ENCODE measurements at places on chromosomes 6 and 20.

- DNase-seq = no peak
These were observed 241.6 kb downstream of the LY86 start for GRCh38 chr6:6829872-6830685.

DNA sequence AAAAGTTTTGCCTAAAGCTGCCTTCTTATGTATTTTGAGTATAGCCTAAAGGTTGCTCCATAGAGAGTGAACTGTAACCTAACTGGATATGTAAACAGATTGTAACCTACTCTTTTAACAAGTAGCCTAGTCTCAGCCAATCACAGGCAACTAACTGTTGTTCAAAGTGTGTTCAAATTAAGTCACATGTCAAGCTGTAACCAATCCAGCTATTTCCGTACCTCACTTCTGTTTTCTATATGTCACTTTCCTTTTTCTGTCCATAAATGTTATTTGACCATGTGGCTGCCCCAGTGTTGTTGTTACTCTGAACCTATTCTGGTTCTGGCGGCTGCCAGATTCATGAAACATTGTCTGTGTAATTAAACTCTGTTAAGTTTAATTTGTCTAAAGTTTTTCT is 47.4 kb upstream of the RNGTT start:
- no peak for DNase-seq

GRCh38 chr6:31592396-31592771 is 422 bp downstream of the NCR3 start:
- no peak for DNase-seq

GRCh38 chr20:38168791-38169589 is 3.9 kb upstream of the TGM2 start:
- no peak for DNase-seq

DNA sequence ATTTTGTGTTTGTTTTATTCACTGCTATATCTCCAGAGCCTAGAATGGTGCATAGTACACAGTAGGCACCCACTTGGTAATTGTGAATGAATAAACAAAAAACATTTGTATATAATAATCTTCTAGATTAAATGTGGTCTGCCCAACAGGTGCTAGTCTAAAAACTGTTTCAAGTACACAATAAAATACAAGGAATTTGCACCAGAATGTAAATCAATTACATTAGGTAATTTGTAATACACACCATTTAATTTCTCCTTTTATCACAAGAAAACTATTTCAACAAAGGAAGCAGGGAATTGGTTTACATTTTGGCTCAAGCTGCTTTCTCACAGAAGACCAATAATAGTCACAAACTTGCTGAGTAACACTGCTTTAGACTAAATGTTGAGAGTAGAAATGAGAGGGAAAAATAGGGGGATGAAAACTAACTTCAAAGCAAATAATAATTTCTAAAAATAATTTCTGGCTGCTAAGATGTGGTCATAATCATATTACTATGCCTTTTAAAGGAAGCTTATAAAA is 22.1 kb downstream of the RUNX2 start:
- no peak for DNase-seq

DNA sequence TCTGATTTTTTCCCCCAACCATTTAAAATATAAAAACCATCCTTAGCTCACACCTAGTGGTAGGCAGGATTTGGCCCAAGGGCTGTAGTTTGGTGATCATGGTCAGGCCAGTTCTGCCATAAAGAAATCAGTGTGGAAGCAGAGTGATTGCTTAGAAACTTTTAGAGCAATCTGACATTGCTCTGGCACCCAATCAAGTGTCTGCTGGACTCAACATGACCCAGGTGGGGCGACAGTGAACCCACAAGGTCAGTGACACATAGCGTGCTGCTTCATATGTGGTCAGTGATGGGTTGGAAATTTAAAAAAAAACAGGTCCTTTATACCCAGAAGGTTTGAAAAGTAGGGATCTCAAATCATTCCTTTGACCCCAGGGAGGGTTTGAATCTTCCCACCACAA is 107.9 kb downstream of the BANF2 start:
- no peak for DNase-seq

- no peak for DNase-seq
These were observed 110.4 kb downstream of the MYB start for GRCh38 chr6:135291288-135292076.

GRCh38 chr20:62159052-62159451 is 15.5 kb downstream of the SS18L1 start:
- no peak for DNase-seq

- DNase-seq = no peak
These were observed 98.6 kb downstream of the HFE start for GRCh38 chr6:26185802-26186201.

GRCh38 chr6:159090530-159091480 is 46.0 kb upstream of the TAGAP start:
- DNase-seq = no peak

- no peak for DNase-seq
These were observed 84.3 kb downstream of the CARMIL1 start for GRCh38 chr6:25363427-25363826.

DNA sequence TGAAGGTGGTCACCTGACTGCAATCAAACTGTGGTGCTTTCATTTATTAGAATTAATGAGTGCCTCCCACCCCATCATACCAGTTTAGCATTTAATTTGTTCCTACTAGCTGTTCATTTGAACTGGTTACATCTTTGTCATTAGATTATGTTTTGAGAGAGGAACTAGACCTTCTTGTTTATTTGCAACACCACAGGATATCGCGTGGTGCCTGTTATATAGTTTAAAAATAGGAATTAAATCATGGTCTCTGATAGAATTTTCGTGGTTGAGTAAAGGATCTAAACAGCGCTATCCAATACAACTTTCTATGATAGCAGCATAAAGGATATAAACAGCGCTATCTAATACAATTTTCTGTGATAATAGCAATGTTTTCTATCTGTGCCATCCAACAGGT is 2.8 kb downstream of the RPRD1B start:
- no peak for DNase-seq

- DNase-seq = no peak
These were observed 122.7 kb downstream of the LY86 start for GRCh38 chr6:6711031-6711785.

- DNase-seq = peak; percentile 31
These were observed 147.5 kb upstream of the TCF21 start for GRCh38 chr6:133741375-133741861.

DNA sequence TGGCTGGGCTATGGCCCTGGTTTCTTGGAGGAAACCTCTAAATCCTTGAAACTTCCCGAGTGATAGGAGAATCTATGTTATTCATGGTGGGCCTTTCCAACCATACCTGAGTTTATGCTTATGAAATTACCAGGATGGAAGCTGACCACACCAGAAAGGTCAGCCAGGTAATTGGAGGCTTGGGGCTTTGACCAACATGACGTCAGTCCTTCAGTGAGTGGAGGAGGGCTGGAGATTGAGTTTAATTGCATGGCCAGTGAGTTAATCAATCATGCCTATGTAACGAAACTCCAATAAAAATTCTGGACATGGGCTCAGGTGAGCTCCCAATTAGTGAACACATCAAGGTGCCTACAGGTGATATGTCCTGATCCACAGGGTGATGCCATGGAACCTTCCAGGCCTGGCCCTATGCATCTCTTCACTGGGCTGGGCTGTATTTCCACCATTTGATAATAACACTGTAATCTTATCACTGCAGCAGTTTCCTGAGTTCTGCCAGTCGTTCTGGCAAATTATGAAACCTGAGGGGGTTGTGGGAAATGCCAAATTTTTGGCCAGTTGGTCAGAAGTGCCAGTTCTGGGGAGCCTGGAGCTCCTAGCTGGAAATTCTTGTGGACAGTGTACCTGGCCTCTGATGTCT is 106.5 kb downstream of the CDH26 start:
- DNase-seq = no peak

DNA sequence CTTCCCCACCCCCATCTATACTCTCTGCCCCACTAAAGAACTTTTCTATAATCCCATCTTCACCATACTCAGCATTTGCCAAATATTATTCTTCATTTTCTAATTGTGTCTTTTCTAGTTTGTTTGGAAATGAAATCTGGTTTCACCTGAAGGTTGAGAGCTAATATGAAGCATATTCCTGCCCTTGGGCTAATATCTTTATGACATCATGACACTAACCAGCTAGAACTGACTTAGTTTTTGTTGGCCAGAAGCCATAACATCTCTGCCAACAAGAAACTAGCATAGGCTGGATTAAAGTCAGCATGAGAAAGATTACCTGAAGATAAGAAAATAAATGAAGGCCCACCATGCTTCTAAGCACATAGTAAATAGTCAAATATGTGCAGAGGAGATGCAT is 16.7 kb downstream of the UNC5CL start:
- DNase-seq = no peak

DNA sequence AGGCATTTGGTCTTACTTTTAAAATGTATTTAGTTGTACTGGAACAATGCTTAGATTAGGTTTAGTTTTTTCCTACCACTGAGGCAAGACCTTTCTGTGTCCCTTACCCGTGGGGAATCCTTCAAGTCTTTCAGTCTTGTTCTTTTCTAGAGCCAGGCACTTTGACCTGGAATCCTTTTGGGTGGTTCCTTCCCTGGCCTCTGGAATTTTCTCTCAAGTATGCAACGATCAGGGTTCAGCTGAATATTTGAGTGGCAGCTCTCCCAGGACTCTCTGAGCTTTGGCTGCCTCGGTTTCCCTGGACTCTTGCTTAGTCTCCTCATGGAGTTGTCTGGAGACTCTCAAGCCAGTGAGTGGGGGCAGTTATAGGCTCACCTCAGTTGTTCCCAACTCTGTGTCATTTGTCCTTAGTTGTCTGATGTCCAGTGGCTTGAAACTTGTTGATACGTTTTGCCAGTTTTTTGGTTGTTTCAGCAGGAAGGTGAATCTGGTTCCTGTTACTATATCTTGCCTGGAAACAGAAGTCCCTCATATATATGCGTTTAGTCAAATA is 118.1 kb downstream of the QKI start:
- no peak for DNase-seq

GRCh38 chr6:158497620-158498019 is 62.3 kb upstream of the TMEM181 start:
- DNase-seq = no peak

DNA sequence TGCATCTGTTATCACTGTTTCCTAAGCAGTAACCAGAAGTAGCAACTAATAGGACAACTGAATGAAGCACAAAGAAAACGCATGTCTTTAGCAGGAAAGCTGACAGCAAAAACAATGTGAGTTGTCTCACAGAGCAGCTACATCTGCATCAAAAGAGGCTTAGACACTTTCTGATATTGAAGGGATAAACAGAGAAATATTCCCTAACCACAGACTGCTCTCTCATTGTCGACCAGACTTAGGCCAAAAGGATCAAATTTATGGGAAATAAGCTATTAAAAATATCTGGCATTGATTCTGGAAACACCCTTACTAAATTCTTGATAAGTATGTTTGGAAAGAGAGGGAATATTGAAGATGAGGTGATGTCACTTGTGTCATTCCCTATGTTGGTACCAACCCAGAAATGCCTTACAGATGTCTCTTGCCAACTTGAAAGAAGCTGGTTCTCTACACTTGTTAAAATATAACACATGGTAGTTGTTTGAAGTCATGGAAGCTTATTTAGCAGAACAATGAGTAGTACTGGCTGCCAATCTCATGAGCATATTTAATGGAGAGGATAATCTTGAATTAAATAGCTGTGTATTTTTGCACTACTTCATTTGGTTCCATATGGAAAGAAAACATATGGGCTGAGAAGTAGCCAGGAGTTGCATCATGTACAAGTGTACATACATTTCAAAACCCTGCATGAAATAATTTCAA is 929.3 kb upstream of the MAN1A1 start:
- no peak for DNase-seq

- DNase-seq = no peak
These were observed 3.7 kb upstream of the CMTR1 start for GRCh38 chr6:37429352-37429750.

DNA sequence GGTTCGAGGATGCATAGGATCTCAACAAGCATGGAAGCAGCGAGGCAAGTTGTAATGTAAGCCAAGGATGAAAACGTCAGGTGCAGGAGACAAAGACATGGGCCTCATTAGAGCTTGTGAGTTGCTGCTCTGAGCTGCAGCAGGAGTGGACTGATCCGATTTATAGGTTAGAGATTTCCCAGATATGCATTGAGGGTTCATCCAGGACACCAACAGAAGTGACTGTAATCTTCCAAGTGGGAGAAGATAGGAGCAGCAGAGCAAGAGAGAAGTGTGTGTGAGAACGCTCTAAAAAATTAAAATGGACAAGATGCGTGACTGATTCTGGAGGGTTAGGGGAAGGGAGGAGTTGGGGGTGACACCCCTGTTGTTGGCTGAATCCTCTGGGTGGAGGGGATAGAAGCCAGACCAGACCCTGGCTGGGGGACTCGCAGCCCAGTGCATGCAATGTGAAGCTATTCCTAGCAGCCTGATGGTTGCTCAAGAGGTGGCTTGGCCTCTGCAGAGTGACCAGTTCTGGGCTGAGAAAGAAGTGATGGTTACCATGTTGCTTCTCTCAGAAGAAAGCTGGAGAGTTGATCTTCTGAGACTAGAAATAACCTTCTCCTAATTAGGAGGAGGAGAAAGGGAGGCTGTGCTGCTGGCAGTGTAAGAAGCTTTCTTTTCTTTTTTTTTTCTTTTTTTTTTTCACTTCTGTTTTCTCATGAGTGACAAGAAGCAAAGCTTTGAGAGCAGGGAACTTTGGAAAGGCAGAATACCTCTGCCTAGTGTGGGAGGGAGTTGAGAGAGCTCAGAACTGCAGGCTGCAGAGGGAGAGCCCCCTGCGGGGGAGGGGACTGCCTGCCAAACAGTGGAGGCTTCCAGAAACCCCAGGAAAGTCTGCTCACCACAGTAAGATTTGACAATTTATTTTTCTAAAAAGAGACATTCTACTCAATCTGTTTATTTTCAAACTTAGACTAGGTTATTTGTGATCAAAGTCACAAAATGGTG is 116.9 kb downstream of the SLX4IP start:
- no peak for DNase-seq

DNA sequence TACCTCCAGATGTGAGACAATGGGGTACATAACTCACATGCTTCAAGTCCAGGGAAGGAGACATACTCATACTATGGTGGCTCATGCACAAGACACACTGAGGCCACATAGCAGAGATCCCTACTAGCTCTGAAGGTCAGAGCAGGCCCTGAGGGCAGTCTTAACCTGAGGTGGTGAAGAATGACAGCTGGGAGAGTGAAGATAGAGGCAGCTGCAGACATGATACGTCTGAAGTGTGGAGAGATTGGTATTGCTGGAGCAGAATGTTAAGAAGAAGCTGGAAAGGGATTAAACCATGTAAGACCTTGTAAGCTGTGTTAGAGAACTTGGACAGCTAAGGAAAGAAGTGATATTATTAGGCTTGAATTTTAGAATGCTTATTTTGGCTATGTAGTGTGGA is 32.9 kb downstream of the PGM3 start:
- DNase-seq = no peak

DNA sequence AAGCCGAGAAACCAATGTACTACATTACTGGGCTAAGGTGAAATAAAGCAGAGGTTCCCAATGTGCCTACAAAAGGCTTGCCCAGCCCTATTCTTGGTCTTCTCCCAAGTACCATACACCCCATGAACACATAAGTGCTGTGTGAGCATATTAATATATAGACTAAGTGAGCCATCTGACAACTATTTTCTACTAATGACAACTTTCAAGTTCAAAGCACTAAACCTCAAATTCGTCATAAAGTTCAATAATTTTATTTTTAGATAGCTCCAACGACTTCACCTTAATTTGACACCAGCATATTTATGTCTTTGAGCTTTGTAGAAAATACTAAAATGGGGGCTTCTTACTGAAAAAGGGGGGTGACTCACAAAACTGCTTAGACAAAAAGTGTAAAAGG is 6.7 kb downstream of the DTNBP1 start:
- DNase-seq = no peak
